Sciatic nerve (tissue), 2 donors: ENCODE measurements at places on chromosomes 5 and 9. TPM values are rescaled to one million over a fixed set of nuclear protein-coding genes. Genes with fewer than 3 reads are reported as not detected.

Gene HMGCR
- total RNA-seq: 73.0 TPM

Gene FAM221B
- total RNA-seq: not detected

Gene CMYA5
- total RNA-seq: 8.4 TPM

Gene FOXD4L3
- not detected for total RNA-seq

Gene PSMB7
- 87.6 TPM for total RNA-seq

Gene LCN1
- not detected for total RNA-seq

Gene HTR1A
- total RNA-seq: not detected

Gene CDH12
- not detected for total RNA-seq

Gene CD180
- total RNA-seq: 2.0 TPM

Gene CORO2A
- 3.7 TPM for total RNA-seq

Gene KCNV2
- not detected for total RNA-seq

Gene PCDHB5
- 4.4 TPM for total RNA-seq

Gene OR2Y1
- not detected for total RNA-seq

Gene SLC27A6
- 57.2 TPM for total RNA-seq

Gene SLC45A2
- total RNA-seq: not detected

Gene ESM1
- total RNA-seq: 0.49 TPM

Gene GPRIN1
- total RNA-seq: 0.53 TPM

Gene PKD2L2
- not detected for total RNA-seq

Gene SMIM33
- not detected for total RNA-seq

Gene STK32A
- total RNA-seq: 29.1 TPM

Gene PTRH1
- 10.3 TPM for total RNA-seq

Gene IFNA4
- total RNA-seq: not detected

Gene KIAA0825
- 5.6 TPM for total RNA-seq

Gene TMC1
- total RNA-seq: 0.36 TPM

Gene NIM1K
- 5.4 TPM for total RNA-seq

Gene TXNDC8
- not detected for total RNA-seq

Gene SPATA31C1
- total RNA-seq: not detected

Gene IFNA2
- total RNA-seq: not detected

Gene MYOT
- total RNA-seq: 10.9 TPM

Gene FAXDC2
- total RNA-seq: 60.9 TPM
